T follicular helper cell (primary cell): ENCODE measurements at places on chromosomes 7 and 10.

DNA sequence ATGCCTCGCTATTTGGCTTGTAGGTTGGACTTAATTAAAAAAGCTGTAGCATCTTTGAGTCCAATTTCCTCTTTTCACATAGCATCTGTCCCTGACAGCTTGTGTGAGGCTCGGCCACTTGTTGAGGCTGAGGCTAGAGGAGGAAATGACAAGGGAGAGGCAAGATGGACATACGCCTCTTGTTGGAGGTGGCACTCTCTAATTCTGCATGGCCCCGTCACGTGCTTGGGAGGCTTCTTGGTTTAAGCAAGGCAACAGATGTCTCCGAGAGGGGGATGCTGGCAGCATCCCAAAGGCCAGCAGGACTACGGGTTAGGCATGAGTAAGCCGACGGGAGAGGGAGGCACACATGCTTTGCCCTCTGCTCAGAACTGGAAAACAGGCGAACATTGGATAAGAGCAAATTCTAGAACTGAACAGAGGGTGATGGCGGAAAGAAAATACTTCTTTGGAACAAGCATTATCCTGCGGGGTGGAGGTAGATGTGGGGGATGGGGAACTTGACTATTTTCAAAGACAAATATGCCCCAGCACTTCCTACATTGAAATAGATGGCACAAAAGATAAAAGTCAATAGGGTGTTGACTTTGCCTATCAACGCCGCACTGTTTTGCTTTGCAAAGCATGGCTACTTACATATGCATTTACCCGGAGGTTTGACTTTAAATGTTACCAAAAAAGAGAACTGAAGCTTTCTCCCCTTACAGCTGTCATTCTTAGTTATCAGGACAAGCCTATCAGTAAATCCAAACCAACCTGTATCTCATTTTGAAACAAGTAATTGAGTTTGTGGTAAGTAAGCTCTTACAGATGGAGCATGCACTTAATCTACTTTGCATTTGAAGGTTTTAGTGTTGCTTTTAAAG lies 94.8 kb downstream of the CHN2 start:
- DNase-seq = no peak

- no peak for DNase-seq
These were observed 299.8 kb upstream of the POM121L12 start for GRCh38 chr7:52735656-52736055.

GRCh38 chr7:92926697-92927044 lies 90.3 kb upstream of the CDK6 start:
- DNase-seq = no peak

GRCh38 chr10:86327954-86328725 lies 38.5 kb downstream of the GRID1 start:
- DNase-seq = no peak
